ENCODE measurements at places on chromosomes 5 and 9.

DNA sequence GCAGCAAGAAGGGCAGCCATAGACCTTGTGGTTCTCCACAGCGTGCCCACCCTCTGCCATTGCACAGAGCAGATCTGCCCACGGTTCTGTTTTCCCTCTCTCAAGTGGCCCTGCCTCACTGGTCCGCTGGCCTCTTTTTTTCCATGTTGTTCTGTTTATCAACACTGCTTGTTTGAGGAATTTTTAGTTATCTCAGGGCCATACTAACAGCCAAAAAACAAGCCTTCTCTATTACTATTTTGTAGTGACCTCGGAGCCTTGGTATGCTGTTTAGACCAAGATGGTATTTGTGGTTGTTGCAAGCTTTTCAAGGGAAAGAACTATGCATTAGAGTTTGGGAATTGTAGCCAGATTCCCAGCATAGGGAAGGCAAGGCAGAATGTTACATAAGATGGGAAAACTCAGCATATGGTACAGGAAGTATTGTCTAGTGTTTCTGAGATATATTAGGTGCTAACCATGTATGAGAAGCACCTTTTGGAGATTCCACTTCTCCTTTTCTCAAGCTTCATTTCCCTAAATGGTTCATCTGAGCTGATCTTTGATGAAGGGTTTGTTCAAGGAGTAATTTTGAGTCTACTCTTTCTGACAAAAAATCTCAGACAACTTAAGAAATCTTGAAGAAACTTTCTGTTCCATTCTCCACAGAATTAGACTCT lies 54.3 kb downstream of the NUP214 start:
- no peak for DNase-seq

GRCh38 chr5:94632024-94632423 lies 13.6 kb downstream of the SLF1 start:
- no peak for DNase-seq

DNA sequence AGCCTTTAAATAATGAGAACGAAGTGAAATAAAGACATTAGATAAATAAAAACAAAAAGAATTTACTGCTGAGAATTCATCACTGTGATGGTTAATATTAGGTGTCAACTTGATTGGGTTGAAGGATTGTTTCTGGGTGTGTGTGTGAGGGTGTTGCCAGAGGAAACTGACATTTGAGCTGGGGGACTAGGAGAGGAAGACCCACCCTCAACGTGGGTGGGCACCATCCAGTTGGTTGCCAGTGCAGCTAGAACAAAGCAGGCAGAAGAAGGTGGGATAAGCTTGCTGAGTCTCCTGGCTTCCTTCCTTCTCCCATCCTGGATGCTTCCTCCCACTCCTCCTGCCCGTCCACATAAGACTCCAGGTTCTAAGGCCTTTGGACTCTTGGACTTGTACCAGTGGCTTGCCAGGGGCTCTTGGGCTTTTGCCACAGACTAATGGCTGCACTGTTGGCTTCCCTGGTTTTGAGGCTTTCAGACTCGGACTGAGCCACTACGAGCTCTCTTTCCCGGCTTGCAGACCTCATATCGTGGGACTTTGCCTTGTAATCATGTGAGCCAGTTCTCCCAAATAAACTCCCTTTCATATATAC lies 43.7 kb upstream of the ABL1 start:
- no peak for DNase-seq

DNA sequence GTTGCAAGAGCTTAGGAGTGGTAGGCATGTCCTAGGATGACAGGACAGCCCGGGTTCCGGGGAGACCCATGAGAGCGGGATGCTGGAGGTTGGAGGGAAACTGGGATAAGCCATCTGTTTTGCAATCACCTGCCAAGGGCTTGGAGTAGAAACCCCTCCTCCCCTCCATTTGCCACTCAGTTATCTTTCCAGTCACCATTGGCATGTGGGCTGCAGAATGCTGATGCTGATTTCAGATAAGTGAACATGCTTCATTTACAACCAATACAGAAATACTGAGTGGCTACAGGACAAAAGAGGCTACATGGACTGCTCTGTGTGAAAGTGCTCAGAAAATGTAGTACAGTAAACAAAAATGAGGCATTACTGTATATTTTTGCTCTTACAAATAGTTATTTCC lies 93.4 kb upstream of the KIF2A start:
- DNase-seq = no peak

DNA sequence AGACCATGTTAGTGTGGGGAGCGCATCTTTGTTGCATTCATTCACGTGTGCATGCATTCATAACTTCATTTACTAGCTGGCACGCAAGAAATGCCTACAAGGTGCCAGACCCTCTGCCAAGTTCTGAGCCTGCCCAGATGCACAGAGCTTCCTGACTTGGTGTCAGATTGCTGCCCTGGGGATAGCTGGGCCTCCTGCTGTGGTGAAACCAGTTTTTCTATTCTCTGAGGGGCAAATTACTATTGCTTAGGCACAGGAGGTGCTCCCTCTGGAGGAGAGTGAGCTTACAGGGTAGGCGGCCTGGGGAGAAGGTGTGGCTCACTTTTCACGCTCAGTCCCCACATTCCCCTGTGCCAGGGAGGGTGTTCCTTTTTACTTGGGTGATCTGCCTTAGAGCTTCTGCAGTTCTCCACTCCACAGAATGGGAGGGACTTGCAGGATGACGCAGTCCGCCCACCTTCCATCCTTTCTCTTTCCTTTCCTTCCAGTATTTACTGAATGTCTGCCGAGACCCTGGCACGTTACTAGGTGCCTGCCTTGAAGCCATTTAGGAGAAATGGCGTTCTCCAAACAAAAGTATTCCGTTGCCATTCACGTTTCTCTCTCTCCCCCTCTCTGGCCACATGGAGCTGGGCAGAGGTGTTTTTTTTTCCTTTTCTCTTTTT lies 27.9 kb upstream of the CTNNA1 start:
- DNase-seq = peak; percentile 2

- DNase-seq = no peak
Observed at GRCh38 chr5:160774666-160775315, 77.2 kb downstream of the ATP10B start.

DNA sequence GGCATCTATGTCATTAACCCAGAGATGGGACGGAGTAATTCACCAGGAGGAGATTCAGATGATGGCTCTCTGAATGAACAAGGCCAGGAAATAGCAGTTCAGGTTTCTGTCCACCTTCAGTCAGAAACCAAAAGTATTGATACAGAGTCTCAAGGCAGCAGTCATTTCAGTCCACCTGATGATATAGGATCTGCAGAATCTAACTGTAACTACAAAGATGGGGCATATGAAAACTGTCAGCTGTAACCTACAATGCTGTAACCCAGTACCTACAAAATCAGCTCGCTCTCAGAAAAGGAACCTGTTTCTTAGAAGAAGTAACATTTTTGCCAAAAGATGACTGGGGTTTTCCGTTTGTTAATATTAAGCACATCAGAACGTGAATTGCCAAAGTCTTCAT lies 14.7 kb downstream of the MFAP3 start:
- no peak for DNase-seq

DNA sequence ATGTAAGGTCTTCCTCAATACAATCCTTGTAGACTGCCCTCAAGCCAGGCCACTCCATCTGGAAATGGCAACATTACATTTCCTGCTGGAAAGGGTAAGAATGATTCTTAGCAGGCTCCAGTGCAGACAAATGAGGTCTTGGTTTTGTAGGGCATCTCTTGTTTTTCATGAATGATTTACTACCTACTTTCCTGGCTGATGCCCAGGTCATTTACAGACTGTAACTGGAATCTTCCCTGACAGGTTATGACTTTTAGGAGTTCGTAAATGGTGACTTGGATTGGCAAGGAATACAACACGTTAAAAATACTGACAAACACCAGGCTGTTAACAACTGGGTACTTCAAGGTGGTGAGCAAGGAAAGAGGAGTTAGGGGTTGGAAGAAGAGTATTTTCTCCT lies 510.5 kb upstream of the TNC start:
- DNase-seq = no peak

Measured in stimulated activated CD4-positive, alpha-beta T cell treated with anti-CD3 and anti-CD28 coated beads, Interleukin-15, amount 100 ng/mL, for 24 hours (primary cell).